Esophagus (tissue), 2 donors: ENCODE measurements at places on chromosomes 7 and 10. TPM values are rescaled to one million over a fixed set of nuclear protein-coding genes. Genes with fewer than 3 reads are reported as not detected.

PRKG1 gene
- polyA plus RNA-seq, result 0.87 TPM

CYP26C1 gene
- 0.02 TPM for polyA plus RNA-seq

GNGT1 gene
- polyA plus RNA-seq, result not detected

HOXA7 gene
- polyA plus RNA-seq, result 1.5 TPM

ELAPOR2 gene
- polyA plus RNA-seq, result 1.8 TPM

HOXA10 gene
- polyA plus RNA-seq, result 0.09 TPM

C7orf33 gene
- polyA plus RNA-seq, result not detected

CNTNAP2 gene
- 0.48 TPM for polyA plus RNA-seq

OR2A5 gene
- polyA plus RNA-seq, result not detected

HOGA1 gene
- 0.78 TPM for polyA plus RNA-seq

AP1S1 gene
- polyA plus RNA-seq, result 43.3 TPM

ADRB1 gene
- 0.46 TPM for polyA plus RNA-seq

VSIR gene
- polyA plus RNA-seq, result 26.6 TPM

WEE2 gene
- not detected for polyA plus RNA-seq

MRPS16 gene
- 60.3 TPM for polyA plus RNA-seq

NODAL gene
- polyA plus RNA-seq, result 0.20 TPM

PNLIP gene
- 0.37 TPM for polyA plus RNA-seq

SKIDA1 gene
- polyA plus RNA-seq, result 0.19 TPM

CAV2 gene
- polyA plus RNA-seq, result 13.9 TPM

VPS37D gene
- polyA plus RNA-seq, result 0.45 TPM

CALD1 gene
- 93.4 TPM for polyA plus RNA-seq

SORCS1 gene
- polyA plus RNA-seq, result 0.10 TPM

PLCE1 gene
- polyA plus RNA-seq, result 1.1 TPM

NUDT5 gene
- 26.8 TPM for polyA plus RNA-seq

IQCE gene
- polyA plus RNA-seq, result 2.4 TPM

TUBAL3 gene
- polyA plus RNA-seq, result 0.05 TPM

CACNA2D1 gene
- 1.3 TPM for polyA plus RNA-seq

DNAJC30 gene
- polyA plus RNA-seq, result 3.9 TPM

SLC18A3 gene
- polyA plus RNA-seq, result not detected

VWA2 gene
- 1.4 TPM for polyA plus RNA-seq

IMMP2L gene
- 6.5 TPM for polyA plus RNA-seq

A1CF gene
- polyA plus RNA-seq, result not detected

PDE1C gene
- 1.9 TPM for polyA plus RNA-seq

CAPZA2 gene
- 44.9 TPM for polyA plus RNA-seq

ITGA8 gene
- 2.5 TPM for polyA plus RNA-seq

RAPGEF5 gene
- 6.7 TPM for polyA plus RNA-seq

PNLIPRP1 gene
- polyA plus RNA-seq, result 0.29 TPM
